ENCODE measurements at places on chromosomes 13 and 19.

DNA sequence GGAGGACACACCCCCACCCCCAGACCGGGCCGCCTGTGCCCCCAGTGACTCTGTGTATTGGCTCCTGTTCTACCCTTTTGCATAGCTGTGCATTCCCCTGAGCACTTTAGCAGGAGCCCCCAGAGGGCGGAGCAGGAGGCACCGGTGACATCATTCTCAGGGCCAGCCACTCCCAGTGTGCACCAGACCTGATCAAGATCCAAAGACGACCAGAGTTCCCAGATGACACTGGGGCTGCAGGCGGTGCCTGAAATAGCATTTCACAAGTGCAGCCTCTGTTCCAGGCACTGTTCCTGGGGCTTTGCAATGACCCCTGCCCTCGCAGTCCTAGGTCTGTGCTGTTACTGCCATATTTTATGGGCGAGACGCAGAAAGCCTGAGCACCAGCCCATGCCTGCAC lies 14.5 kb upstream of the PTPRS start:
- ATAC-seq: peak; percentile 68

DNA sequence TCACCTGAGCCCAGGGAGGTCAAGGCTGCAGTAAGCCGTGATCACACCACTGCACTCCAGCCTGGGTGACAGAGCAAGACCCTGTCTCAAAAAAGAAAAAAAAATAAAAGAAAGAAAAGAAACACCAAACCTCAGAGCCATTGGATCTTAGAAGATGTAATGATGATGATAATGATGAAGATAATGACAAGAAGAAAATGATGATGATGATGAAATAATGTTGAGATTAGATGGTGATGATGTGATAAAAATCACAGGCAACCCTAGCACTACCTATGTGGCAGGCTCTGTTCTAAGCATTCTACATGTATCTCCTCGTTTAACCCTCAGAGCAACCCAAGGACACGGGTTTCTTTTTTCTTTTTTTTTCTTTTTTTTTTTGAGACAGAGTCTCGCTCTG lies 20.1 kb upstream of the HNRNPUL1 start:
- no peak for ATAC-seq

- ATAC-seq: no peak
Measured at GRCh38 chr13:110633776-110634175, 18.4 kb downstream of the NAXD start.

GRCh38 chr13:21703846-21704245 lies 33.0 kb downstream of the FGF9 start:
- ATAC-seq: no peak

- no peak for ATAC-seq
Measured at GRCh38 chr19:4578552-4579248, 19.2 kb upstream of the SEMA6B start.

DNA sequence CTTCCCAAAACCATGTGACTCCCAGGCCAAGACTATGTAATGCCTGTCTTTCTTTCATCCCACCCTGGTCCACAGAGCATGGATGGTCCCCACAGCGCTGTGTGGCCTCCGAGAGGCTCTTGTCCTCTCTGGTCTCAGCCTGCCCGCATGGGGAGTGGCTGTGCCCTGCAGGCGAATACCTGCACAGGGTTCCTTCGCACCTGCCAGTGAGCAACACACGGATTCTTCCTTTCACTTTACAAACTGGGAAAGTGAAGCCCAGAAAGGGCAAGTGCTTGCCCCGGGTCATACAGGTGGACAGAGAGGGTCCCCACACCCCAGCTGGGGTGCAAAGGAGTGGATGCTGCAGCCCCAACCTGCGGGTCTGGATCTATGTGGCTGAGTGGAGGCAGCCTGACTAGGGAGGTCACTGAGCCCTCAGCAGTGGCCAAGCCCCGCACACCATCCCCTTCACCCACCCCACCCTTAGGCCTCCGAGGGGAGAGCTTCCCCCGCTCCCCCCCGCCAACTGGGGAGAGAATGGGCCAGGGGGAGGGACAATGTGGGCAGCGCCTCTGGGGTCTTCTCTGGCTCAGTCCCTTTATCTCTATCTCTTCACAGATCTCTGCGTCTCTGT lies 747 bp upstream of the MARK4 start:
- no peak for ATAC-seq

- ATAC-seq: no peak
Measured at GRCh38 chr13:36354842-36355623, 8.8 kb upstream of the SPART start.

GRCh38 chr19:58550362-58551122 lies 4.4 kb downstream of the CHMP2A start:
- ATAC-seq: no peak

Data from motor neuron (in vitro differentiated cells).